Left renal pelvis (tissue), 4 donors: ENCODE measurements at places on chromosomes 6 and 20.

GRCh38 chr6:41047745-41048732, 5.0 kb upstream of the APOBEC2 start:
- no peak for DNase-seq

- peak; percentile 34 for DNase-seq
Observed at GRCh38 chr6:134379076-134379475, 61.2 kb upstream of the SGK1 start.

DNA sequence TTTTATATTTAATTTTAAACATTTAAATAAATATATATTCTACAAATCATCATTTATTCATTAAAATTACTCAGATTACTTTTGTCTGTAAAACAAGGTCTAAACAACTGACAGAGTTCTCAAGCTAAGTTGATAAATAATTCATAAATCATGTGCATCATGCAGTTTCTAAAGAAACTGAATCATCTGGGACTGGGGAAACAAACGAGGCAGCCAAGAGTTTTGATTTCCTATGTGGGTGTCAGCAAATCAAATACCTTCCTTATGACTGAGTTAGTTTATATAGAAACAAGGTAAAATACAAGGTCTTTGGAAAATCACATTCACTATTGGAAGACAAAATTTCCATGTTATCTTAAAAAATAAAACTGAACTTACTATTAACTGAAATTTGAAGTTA, 149.9 kb upstream of the BEND6 start:
- DNase-seq, result no peak

DNA sequence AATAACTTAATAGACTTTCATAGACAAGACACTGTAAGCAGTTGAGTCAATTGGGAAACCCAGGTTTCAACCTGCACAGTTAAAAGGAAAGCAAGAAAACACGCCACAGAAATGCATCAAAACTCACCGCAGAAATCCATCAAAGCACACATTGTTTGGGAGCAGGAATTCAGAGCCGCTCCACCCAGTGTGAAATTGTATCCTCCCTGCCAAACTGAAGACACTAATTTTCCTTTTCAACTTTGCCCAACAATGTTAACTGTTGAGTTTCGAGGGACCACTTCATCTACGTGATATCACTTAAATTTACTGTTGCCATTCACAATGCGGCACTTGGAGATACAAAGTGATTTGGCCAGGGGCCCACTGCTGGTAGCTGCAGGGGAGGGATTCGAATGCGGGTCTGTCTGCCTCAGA, 92.7 kb downstream of the DACT2 start:
- DNase-seq, result no peak

GRCh38 chr20:14445902-14446301, 108.5 kb upstream of the FLRT3 start:
- DNase-seq, result no peak

GRCh38 chr20:3277686-3278465, 38.9 kb upstream of the SLC4A11 start:
- no peak for DNase-seq

DNA sequence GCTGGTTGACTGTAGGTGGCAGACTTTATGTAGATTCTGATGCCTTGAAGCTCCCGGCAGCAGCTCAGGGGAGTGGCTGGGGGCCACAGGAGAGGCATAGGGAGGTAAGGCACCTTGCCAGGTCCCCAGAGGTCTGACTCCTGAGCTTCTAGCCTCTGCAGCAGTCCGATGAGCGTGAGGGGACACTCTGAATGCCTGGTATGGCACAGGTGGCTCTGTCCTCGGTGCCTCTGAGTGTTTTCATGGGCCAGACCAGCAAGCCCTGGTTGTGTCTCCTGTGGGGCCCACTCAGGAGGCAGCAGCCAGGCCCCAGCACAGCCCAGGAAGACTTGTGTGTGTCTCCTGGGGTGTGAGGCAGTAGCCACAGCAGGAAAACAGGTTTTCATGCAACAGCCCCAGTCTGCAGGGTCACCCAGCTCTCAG, 39.7 kb upstream of the IRF4 start:
- no peak for DNase-seq

GRCh38 chr6:152170702-152171667, 363.5 kb downstream of the ESR1 start:
- no peak for DNase-seq
